ENCODE measurements at places on chromosomes 7 and 10.

GRCh38 chr7:23349484-23350157 is 50.5 kb downstream of the MALSU1 start:
- DNase-seq, result no peak

DNA sequence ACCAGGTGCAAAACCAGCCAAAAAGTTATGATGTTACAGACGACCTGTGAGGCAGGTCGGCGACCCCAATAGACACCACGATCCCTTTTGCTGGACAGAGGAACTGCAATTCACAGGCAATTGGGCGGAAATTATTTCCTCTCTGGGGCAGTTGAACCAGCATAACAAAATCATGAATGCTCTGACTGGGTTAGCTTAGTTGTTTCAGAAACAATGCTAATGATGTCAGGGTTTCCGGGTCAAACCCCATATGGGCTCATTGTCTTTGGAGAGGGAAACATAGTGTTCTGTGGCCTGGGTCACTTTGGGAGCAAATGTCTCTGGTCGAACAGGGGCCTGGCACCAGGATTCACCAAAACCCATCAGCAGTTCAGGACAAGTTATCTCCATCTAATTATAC is 669.1 kb upstream of the NRP1 start:
- DNase-seq, result no peak

DNA sequence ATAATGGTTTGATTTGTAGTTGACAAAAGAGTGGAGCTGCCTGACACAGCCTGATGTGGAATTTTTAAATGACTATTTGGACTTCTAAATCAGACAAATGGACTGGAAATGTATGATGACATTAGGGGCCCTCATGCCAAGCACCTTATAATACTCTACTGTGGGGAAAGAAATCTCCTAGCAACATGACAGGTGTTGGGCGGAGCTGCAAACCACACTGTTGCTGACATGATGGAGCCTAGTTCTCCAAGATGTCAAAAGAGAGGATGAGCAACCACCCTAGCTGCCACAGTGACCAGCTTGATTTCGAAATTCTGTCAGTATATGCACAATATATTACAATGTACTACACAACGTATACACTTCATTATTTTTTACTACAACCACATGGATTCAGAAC is 65.8 kb downstream of the RHOBTB1 start:
- DNase-seq, result peak; percentile 15

DNA sequence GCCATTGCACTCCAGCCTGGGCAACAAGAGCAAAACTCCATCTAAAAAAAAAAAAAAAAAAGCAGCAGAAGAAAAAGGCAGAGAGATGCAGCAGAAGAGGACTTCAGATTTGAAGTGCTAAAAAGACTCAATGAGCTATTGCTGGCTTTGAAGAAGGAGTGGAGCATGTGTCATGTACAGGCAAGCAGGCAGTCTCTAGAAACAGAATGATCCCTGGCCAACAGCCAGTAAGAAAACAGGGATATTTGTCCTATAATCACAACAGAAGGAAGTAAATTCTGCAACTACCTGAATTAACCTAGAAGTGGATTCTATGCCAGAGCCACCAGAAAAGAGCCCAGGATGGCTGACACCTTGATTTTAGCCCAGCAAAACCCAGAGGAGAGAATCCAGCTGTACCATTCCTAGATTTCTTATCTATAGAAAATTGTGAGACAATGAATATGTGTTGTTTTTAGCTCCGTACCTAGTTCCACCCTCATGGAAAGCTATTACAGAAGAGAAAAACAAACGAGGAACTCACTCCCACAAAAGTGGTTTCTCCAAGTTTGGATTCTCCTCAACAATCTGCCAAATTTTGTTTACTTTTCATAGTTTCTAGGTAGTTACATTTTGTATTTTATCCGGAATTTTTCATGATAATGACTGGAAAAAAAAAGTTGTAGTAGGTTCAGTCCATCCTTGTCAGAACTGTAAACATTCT is 198.2 kb upstream of the GNAI1 start:
- DNase-seq, result no peak

- DNase-seq, result no peak
Measured at GRCh38 chr7:45580053-45580872, 6.1 kb downstream of the ADCY1 start.

GRCh38 chr7:44097064-44097932 is 6.8 kb upstream of the AEBP1 start:
- DNase-seq, result no peak

GRCh38 chr10:61040399-61041016 is 96.5 kb upstream of the RHOBTB1 start:
- no peak for DNase-seq

GRCh38 chr10:86857128-86857721 is 100.2 kb downstream of the MMRN2 start:
- DNase-seq, result peak; percentile 6

DNA sequence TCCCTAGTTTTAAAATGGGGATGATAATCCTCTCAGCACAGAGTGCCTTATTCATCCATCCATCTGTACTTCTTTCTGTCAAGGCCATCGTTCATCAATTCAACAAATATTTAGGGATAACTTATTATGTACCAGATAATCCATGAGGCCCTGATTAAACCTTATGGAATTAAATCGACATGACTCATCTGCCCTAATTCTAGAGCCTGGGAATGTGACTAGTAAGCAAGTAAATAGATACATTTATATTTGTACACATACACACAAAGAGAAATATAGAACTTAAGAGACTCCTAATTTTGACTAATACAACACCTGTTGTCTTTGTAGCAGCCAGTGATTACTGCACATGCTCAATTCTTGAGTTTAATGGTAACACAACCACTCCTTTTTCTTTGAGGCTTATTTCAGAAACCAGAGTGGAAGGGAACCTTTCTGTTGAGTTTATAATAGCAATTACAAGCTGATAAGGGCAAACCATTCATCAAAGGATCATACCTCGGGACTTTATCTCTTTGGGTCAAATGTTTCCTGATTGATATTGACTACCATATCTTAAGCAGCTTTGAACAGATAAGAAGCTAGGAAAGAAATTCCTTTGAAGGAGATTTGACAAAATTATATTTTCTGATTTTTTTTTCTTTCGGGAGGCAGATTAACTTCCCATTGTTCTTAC is 122.7 kb downstream of the ARID5B start:
- DNase-seq, result no peak

- DNase-seq, result no peak
Measured at GRCh38 chr7:55107946-55108345, 89.1 kb downstream of the EGFR start.

- no peak for DNase-seq
Measured at GRCh38 chr7:36838616-36839225, 114.4 kb upstream of the AOAH start.

DNA sequence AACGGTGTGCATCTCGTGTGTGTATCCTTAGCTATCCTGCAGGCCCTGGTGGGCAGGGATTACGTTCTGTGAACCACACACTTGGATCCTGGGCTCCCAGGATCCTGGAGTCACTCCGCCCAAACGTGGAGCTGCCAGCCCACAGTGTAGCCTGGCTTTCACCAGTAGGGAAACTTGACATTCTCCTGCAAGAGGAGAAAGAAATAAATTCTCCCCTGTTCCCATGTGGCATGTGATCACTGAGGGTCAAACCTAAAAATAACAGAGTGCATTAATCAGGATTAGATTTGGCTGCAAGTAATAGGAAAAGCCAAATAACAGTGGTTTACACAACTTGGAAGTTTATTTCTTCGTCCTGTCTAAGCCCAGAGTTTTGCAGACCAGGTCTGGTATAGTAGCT is 32.3 kb downstream of the PALD1 start:
- DNase-seq, result no peak

DNA sequence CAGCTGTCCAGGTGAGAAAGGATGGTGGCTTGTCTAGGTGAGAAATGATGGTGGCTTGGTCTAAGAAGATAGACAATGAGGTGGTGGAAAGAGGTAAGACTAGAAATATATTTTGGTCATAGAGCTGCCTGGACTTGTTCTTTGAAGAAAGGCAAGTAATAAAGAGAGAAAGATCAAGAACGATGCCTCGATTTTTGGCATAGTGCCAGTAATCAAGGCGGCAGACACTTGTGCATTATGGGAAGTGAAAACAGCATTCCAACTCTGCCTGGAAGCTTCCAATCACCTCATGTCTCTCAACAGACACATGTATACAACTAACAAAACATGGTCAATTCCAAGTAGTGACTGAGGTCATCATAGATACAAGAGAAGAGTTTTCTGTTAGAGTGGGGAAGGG is 423.8 kb upstream of the NRP1 start:
- no peak for DNase-seq
